ENCODE measurements at places on chromosomes 1 and 21.
A peak's percentile ranks its signal among the peaks of the same experiment; 100 is the strongest.

DNA sequence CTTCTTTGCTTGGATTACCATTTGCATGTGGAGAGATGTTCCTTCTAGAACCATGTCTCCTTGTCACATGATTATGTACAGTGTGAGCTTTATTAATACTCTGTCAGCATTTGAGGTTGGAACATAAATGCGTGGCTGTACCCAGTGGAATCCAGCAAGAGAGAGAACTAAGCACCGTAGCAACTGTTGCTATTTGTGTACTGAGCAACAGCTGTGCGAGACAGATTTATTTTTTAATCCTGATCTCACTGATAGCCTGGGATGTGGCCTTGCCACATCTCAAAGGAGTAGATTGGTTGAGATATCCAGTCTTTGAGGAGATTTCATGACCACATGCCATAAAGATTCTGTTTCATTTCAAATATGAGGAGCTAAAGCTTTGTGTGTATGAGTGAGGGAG lies 43.4 kb downstream of the KIF1B start:
- DNase-seq = peak; percentile 95

DNA sequence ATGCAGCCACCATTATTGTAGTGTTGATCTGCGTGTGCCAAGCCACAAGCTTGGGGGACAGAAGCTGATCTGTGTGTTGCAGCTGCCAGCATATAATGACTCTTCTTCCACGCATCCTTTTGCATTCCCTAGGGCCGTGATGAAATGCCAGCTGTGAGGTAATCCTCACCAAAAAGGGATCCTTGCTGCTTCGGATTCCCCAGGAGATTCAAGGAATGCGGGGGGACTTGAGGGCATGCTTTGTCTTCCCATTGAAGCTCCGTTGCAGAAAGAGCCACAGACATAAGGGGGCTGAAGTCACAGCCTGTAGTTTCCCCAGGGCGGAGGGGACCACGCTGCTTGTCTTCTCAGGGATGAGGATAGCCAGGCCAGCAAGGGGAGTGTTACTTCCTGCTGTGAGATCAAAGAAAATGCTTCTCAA lies 281.6 kb upstream of the FMN2 start:
- peak; percentile 76 for DNase-seq

DNA sequence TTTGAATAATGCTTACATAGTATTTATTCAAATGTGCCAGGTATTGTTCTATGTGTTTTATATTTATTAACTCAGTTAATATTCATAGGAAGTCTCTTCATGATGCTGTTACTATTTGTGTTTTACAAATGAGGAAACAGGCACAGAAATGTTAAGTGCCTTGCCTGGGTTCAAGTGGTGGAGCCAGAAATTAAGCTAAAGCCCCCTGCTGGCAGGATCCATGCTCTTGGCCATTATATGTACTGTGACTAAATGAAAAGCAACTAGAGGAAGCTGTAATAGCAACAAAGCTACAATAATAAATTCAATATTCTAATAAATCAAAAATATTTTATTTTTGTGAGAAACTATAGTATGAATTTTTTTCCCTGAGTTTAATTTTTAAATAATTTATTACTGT lies 30.0 kb downstream of the IARS2 start:
- no peak for DNase-seq

DNA sequence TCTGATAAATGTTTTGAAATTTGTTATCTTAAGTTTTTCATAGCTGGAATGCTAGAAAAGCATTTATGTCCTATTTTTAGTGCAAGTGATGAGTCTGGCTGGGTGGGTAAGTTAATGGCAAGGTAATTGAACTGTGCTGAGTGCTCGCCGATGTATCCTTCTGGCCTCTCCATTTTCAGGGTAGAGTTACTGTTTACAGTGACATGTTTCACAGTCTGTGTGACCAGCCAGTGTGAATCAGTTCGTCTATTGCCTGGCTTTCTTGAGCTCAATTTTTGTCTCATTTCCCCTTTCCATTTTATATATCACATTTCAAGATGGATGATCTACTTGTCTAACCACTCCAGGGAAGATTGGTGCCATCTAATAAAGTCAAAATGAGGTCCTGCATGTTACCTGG lies 44.1 kb downstream of the ITSN1 start:
- no peak for DNase-seq

DNA sequence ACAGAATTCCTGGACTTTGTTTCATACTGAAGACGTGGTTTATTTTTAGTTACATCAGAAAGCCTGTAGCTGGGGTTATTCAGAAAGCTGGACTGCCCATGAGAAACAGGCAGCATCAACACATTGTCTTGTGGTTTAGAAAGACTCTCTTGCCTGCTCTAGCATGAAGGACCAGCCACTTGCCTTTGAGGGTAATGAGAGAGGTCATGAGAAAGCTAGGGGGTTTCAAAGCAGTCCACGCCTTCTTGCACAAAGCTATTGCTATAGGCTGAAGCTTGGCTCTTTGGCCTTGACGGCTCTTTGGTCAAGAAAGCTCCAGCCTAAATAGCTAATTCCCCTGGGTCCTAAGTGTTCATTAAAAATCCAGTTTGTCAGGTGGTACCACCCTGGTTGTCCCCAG lies 208.1 kb downstream of the PRDM2 start:
- no peak for DNase-seq

GRCh38 chr1:9417695-9418094 lies 121.6 kb upstream of the SLC25A33 start:
- no peak for DNase-seq

DNA sequence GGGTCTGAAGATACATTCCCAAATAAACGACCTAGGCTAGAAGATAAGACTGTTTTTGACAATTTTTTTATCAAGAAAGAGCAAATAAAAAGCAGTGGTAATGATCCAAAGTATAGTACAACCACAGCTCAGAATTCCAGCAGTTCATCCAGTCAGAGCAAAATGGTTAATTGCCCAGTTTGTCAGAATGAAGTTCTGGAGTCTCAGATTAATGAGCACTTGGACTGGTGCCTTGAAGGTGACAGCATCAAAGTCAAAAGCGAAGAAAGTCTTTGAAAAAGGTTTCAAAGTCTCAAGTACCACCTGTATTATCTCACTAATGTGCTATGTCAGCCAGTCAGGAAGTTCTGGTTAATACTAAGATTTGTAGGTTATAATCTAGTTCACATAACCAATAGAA lies 15.0 kb downstream of the SPRTN start:
- no peak for DNase-seq

DNA sequence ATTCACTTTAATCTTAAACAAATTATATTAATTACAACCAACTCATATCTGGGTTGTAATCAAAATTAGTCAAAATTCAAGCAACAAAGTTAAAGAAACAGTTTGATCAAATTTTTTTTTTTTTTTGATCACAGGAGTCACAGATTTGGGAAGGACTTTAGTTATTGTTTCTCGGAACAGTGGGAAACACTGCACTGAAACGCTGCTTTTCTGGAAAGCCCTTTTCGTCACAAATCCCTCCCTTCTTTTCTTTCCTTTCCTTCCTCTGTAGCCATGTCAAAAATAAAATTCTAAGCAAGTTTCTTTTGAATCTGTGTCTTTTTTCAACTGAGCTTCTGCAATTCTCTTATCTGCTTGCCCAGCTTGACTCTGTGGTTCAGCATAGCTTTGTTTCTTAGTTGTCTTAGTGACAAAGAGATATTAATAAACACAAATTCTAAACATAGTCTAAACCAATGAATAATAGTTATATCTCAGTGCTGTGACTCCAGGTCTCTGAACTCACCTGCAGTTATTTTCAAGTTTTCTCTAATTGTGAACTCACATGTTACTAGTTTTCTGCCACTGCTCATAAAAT lies 53.8 kb downstream of the PTGS2 start:
- DNase-seq = no peak

DNA sequence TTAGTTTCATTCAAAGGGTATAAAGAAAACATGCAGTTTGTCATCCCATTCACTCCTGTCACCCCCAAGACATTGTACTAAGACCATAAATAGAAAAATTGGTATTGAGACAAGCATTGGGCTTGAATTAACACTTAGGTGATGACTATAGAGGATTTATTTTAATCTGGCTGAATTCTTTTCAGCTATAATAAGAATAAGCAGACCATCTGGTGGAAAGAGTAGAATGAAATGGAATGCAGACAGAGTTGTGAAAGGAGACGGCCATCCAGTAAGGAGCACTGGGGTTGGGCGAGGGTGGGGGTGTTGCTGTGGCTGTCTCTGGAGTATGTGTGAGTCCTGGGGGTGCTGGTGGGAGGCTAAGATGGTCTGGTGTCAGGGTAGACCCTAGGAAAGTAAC lies 125.0 kb upstream of the IVNS1ABP start:
- DNase-seq = peak; percentile 14

DNA sequence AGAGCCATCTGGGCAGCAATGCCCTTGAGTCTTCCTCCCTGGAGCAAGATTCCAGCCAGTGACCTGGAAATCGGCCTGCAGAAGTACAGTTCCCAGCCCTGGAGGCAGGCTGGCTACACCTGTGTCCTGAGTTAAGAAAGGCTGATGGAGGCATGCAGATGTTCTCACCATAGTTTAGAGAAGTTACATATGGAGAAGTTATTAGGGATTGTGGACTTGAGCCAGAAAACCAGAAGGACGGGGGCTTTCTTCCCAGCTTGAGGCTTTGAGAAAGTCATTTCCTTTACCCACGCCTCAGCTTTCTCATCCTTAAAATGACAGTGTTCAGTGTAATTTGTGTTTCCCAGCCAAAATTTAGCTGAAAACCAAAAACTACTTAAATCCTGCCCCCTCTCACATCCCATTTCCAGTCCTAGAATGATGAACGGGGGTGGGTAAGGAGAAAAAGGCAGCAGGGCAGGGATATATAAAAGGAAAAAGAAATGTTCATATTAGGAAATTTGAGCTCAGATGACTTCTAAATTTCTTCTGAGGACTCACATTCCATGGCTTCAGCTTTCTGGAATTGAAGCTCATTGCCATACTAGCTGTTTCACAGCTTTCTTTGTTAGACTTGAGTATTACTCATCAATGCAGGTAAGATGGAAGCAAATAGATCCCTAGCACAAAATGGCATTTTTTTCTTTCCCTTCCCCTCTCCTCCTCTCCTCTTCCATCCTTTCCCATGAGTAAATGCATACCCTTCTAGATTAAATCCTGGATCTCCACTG lies 14.4 kb upstream of the C8B start:
- peak; percentile 58 for DNase-seq

GRCh38 chr21:26280775-26281174 lies 110.2 kb upstream of the APP start:
- peak; percentile 90 for DNase-seq

GRCh38 chr1:215101511-215101910 lies 19.0 kb downstream of the KCNK2 start:
- DNase-seq = no peak

DNA sequence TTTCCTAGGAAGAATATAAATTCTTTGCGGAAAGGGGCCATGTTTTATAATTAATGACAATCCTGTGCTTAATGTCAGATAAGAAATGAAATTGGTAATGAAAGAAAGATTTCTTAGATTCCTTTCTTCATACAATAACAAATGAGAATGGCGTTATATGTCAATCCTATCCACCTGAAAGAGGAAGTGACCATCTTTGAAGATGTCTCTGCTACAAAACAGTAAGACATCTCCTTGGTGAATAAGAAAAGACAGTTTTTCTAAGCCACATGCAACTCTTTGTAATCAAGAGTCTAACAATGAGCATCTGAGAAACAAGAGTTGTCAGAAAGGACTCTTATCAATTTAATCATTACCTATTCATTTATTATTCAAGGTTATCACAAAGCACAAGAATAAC lies 286.0 kb downstream of the VAV3 start:
- DNase-seq = no peak

DNA sequence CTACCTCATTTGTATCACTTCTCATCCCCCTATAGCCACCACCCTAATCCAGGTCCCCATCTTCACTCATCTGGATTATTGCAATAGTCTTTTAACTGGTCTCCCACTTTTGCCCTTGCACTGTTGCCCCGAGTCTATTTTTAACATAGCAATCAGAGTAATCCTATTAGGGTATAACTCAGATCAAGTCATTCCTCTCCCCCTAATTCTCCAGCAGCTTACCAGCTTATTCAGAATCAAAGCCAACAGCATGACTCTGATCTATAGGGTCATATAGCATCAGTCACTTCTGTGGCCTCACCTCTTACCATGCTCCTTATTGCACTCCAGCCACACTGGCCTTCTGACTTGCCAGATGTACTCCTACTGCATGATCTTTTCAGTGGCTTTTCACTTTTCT lies 140.7 kb downstream of the PAPPA2 start:
- no peak for DNase-seq

- DNase-seq = no peak
These were observed 68.4 kb upstream of the TNFSF4 start for GRCh38 chr1:173275496-173275895.

- no peak for DNase-seq
These were observed 18.7 kb upstream of the CA6 start for GRCh38 chr1:8926707-8927694.

DNA sequence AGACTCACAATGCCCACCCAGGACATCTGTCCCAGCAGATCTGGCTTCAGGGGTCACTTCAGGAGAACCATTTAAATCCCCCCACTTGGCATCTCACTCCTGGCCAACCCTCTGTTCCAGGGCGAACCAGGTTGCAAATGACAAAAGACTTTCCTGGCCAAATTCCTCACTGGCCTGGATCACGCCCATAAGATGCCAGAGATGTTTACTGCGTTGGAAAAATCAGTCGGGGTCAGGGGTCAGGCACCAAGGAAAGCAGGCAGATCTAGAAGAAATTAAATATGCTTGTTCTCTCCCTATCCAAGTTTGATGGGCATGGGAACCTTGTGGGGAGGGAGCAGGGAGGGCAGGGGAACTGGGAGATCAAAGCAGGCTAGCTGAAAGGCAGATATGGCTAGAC lies 14.6 kb upstream of the AGTRAP start:
- no peak for DNase-seq

DNA sequence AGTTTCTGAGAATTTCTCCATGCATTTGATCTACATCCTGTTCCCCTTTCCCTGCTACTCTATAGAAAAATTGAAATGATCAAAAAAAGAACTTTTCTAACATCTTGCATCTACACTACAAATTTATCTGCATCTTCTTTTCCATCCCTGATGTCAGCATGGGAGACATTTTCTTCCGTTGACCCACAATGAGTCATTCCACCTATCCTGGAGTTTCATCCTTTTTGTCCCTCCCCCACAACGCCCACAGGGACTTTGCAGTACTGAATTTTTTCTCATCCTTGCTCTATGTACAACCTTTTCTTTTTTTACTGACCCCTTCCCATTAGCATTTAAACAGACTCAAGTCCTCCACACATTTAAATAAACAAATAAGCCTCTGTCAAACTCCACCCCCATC lies 112.2 kb upstream of the MROH9 start:
- no peak for DNase-seq

- DNase-seq = no peak
These were observed 162.6 kb downstream of the GRIK1 start for GRCh38 chr21:29777160-29777559.

Data from tongue (tissue), 3 donors.